Esophagus muscularis mucosa (tissue), 4 donors: ENCODE measurements at places on chromosomes 6 and 20. TPM values are rescaled to one million over a fixed set of nuclear protein-coding genes. Genes with fewer than 3 reads are reported as not detected.

GRCh38 chr20:61803416-61803914 lies 262.2 kb downstream of the TAF4 start:
- H3K27ac ChIP-seq = no peak overlapping the region
- peak overlapping the region; percentile 30 for H3K4me3 ChIP-seq
- no peaks in the 10 kb centered on the region for H3K36me3 ChIP-seq
- no peak for DNase-seq
- H3K4me1 ChIP-seq = peaks cover 20% of the 10 kb centered on the region
- H3K27me3 ChIP-seq = no peaks in the 10 kb centered on the region

- peak; percentile 90 for DNase-seq
- no peak overlapping the region for H3K27ac ChIP-seq
- no peaks in the 10 kb centered on the region for H3K36me3 ChIP-seq
- H3K4me1 ChIP-seq = peaks cover 45% of the 10 kb centered on the region
These were observed 766 bp downstream of the OLIG3 start for GRCh38 chr6:137493218-137494038.

- H3K36me3 ChIP-seq = no peaks in the 10 kb centered on the region
- no peak overlapping the region for H3K27ac ChIP-seq
- no peaks in the 10 kb centered on the region for H3K27me3 ChIP-seq
- no peak overlapping the region for H3K4me3 ChIP-seq
These were observed 11.6 kb upstream of the F13A1 start for GRCh38 chr6:6331946-6332601.

DNA sequence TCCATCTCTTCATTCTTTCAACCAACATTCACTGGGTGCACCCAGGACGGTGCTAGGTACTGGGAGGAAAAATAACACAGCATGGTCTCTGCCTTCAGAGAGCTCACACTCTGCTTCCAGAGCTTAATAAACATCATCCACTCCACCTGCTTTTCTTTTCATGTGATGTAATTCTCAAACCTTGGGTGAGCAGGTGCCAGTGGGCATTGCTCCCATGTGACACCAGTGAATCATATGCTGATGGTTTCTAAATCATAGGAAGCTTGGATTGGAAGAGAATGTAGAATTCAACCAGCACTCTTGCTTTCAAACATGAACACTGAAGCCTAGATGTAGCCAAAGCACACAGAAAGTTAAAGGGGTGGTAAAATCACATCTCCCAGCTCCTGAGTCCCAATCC lies 189.8 kb downstream of the FOXA2 start:
- no peak for DNase-seq
- no peak overlapping the region for H3K4me3 ChIP-seq
- H3K36me3 ChIP-seq = no peaks in the 10 kb centered on the region
- H3K4me1 ChIP-seq = no peaks in the 10 kb centered on the region
- no peak overlapping the region for H3K27ac ChIP-seq

DNA sequence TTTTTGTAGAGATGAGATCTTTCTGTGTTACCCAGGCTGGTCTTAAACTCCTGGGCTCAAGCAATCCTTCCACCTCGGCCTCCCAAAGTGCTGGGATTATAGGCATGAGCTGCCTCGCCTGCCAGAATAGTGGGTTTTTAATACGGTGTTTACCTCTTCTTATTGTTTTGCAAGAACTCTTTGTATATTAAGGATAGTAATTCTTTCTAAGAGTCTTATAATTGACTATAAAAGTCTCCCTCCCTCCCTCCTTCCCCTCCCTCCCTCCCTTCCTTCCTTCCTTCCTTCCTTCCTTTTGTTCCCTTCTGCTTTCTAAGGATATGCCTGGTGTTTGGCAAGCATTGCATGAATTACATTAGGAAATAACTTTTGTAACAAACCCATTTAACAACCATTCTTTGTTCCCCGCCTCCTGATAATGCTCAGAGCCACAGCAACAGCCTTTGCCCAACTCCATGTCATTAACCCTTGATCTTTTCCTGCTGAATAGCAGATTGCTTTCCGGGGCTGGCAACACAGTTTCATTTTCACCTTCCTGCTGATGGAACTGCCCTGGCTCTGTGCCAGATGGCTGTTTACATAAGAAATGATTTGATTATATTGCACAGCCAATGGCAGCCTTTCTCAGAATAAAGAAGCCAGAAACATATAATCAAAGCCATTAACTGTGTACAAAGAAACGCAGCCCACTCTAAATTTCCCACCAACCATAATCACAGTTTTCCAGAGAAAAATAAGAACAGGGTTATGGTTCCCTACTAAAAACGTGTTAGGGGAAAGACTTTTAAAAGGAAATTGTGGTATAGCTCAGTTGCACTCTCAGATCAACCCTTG lies 143.7 kb upstream of the PTPN1 start:
- H3K4me1 ChIP-seq = peaks cover 6% of the 10 kb centered on the region
- H3K4me3 ChIP-seq = no peak overlapping the region
- H3K36me3 ChIP-seq = no peaks in the 10 kb centered on the region

DNA sequence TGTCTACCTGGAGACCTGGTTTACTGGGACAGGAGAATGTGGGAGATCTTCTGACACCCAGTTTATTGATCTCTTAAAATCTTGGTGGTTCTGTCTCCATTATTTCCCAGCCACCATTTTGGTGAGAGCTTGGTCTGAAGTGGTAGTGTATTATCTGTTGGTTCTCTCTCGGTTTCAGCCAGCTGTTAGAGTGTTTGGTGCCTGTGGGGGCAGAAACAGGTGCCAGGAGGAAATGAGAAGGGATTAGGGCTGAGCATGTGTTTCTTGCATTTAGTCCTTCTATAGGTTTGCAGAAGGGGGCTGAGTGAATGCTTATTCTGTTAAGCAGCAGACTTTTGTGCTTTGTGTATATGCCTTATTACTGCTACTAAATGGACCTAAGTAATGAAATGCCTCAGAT lies 9.6 kb downstream of the JARID2 start:
- H3K4me1 ChIP-seq = peaks cover 68% of the 10 kb centered on the region
- H3K4me3 ChIP-seq = no peak overlapping the region
- no peak for DNase-seq
- no peak overlapping the region for H3K27ac ChIP-seq
- no peaks in the 10 kb centered on the region for H3K27me3 ChIP-seq

DNA sequence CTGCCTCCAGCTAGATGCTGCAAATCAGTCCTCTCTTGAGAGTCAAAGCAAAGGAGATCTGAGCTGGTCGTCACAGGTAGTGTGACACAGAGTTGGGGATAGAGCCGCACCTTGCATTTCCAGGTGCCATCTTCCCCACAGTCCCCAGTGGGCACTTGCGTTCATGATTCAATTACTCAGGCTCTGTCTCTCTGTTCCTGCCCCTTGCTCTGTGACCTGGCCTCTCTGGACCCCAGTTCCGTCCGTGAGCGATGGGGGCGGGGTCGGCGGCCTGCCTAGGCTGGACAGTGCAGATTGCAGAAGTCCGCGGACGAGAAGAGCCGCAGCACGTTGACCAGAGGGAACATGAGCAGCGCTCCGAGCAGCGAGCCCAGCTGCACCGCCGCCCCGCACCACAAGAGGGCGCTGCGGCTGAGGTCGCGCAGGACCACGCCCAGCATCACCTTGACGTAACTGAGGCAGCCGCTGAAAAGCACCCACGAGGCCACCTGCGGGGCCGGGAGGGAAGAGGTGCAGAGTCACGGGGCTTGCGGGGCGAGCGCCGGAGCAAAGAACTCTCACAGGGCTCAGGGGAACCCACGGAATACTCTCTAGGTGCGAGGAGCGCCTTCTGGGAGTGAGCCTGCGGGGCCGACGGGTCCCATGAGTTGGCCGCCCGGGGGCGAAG lies 7.4 kb downstream of the SLC52A3 start:
- no peaks in the 10 kb centered on the region for H3K36me3 ChIP-seq
- no peak overlapping the region for H3K27ac ChIP-seq
- H3K4me3 ChIP-seq = no peak overlapping the region
- H3K4me1 ChIP-seq = peaks cover 4% of the 10 kb centered on the region
- H3K27me3 ChIP-seq = peaks cover 11% of the 10 kb centered on the region

- no peak for DNase-seq
- H3K36me3 ChIP-seq = no peaks in the 10 kb centered on the region
- H3K27me3 ChIP-seq = no peaks in the 10 kb centered on the region
- H3K4me3 ChIP-seq = no peak overlapping the region
- no peak overlapping the region for H3K27ac ChIP-seq
- H3K4me1 ChIP-seq = peaks cover 6% of the 10 kb centered on the region
These were observed 102.8 kb downstream of the SYCP2 start for GRCh38 chr20:59830665-59831023.

DNA sequence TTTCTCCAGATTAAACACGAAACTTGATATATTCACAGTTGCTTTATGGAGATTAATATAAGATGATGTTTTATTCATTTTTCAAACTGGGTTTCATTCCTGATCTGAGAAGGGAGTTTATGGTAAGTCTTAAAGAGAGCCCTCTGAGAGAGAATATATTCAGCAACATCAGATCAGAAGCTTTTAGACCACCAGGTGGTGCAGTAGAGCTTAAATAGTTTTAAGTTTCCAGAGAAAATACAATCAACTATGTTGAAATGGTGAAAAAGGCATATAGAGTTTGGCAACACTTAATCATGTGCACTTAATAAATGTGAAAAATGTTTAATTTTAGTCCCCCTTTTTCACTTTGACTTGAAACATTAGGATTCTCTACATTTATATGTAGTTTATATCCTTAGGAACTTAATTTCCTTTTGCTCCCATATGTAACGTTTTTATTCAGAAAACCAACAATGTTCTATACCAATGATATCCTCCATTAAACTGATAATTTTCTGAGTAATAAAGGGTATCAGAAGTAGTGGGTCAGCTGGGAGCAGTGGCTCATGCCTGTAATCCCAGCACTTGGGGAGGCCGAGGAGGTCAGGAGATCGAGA lies 86.4 kb upstream of the CLDN20 start:
- no peaks in the 10 kb centered on the region for H3K36me3 ChIP-seq
- H3K27ac ChIP-seq = no peak overlapping the region
- DNase-seq = no peak
- no peaks in the 10 kb centered on the region for H3K27me3 ChIP-seq
- peaks cover 24% of the 10 kb centered on the region for H3K4me1 ChIP-seq

DNA sequence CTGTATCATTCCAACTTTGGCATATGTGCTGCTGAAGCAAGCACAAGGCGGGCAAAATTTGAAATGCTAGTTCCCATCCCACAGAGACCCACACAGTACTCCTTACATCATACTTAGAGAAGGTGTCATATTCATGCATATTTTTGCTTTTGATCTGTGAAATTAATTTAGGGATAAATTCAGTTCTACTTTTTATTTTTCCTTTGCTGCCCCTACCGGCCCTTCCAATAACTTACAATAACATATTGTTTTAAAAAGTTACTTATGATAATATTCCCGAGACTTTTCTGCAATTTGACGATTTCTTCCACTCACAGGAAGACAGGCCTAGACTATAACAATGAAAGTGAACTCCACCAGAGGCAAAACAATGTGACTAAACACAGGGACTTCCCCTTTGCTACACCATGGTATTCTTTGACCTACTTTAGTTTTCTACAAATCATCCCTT lies 35.0 kb downstream of the SESN1 start:
- H3K4me1 ChIP-seq = peaks cover 83% of the 10 kb centered on the region
- H3K27ac ChIP-seq = peak overlapping the region; percentile 65
- DNase-seq = no peak
- H3K4me3 ChIP-seq = peak overlapping the region; percentile 3
- H3K36me3 ChIP-seq = no peaks in the 10 kb centered on the region

- no peaks in the 10 kb centered on the region for H3K27me3 ChIP-seq
- no peak overlapping the region for H3K4me3 ChIP-seq
- peaks cover 5% of the 10 kb centered on the region for H3K4me1 ChIP-seq
- DNase-seq = no peak
- no peak overlapping the region for H3K27ac ChIP-seq
These were observed 126.9 kb upstream of the TIAM2 start for GRCh38 chr6:154868143-154868594.

- H3K4me1 ChIP-seq = no peaks in the 10 kb centered on the region
- H3K36me3 ChIP-seq = peaks cover 25% of the 10 kb centered on the region
- DNase-seq = no peak
- H3K27ac ChIP-seq = no peak overlapping the region
- no peak overlapping the region for H3K4me3 ChIP-seq
- H3K27me3 ChIP-seq = no peaks in the 10 kb centered on the region
These were observed 34.9 kb upstream of the ALDH8A1 start for GRCh38 chr6:134984821-134985220.

DNA sequence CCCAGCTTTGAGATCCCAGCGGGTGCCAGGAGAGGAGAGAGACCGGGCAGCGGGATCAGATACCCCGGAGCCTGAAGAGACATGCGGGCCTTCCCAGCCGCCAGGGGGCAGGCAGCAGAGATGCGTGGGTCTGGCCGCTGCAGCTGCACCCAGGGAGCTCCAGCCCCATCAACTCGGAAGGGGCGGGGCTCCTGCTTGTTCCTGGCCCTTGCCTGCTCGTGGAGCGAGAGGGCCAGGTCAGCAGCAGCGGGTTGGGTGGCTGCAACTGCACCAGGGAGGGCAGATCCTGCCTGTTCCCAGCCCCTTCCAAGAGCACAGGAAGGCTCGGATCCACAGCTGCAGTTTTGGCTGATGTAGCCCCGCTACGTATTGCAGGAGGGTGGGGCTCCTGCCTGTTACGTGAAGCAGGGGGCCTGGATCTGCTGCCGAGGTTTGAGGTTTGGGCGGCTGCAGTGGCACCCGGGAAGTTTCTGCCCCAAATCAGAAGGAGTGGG lies 532.8 kb downstream of the RFPL4B start:
- DNase-seq = no peak
- no peaks in the 10 kb centered on the region for H3K27me3 ChIP-seq
- no peak overlapping the region for H3K27ac ChIP-seq
- H3K36me3 ChIP-seq = no peaks in the 10 kb centered on the region
- no peak overlapping the region for H3K4me3 ChIP-seq

GRCh38 chr20:10665791-10666190 lies 8.0 kb downstream of the JAG1 start:
- DNase-seq = no peak
- H3K4me3 ChIP-seq = no peak overlapping the region
- H3K27me3 ChIP-seq = no peaks in the 10 kb centered on the region
- H3K4me1 ChIP-seq = peaks cover 45% of the 10 kb centered on the region
- H3K36me3 ChIP-seq = peaks cover 15% of the 10 kb centered on the region

DNA sequence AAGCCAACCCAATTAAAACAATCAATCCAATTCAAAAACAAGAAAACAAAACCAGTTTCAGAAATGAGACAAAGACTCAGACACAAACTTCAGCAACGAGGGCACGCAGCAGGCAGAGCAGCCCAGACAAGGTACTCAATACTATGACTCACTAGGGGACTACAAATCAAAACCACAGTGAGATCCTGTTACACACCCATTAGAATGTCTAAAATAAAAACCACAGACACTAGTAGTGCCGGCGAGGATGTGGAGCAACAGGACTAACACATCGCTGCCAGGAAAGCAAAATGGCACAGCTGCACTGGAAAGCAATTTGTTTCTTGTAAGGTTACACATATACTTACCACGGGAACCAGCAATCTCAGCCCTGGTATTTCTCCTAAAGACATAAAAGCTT lies 28.4 kb upstream of the MAS1L start:
- no peak overlapping the region for H3K27ac ChIP-seq
- no peak overlapping the region for H3K4me3 ChIP-seq
- no peaks in the 10 kb centered on the region for H3K27me3 ChIP-seq
- no peaks in the 10 kb centered on the region for H3K4me1 ChIP-seq
- no peaks in the 10 kb centered on the region for H3K36me3 ChIP-seq
- no peak for DNase-seq

TENT5A gene
- 8.5 TPM for total RNA-seq

PCED1A gene
- 15.1 TPM for total RNA-seq

EPPIN gene
- not detected for total RNA-seq

CST5 gene
- total RNA-seq = 3.7 TPM

GPSM3 gene
- total RNA-seq = 5.7 TPM

REPS1 gene
- total RNA-seq = 23.4 TPM

DEFB128 gene
- not detected for total RNA-seq

GJA10 gene
- not detected for total RNA-seq

TCP11 gene
- total RNA-seq = 1.1 TPM

SIRPB2 gene
- 8.1 TPM for total RNA-seq

ADGRB3 gene
- 5.7 TPM for total RNA-seq
